ENCODE measurements at places on chromosomes 2 and 18. TPM values are rescaled to one million over a fixed set of nuclear protein-coding genes. Genes with fewer than 3 reads are reported as not detected.
A peak's percentile ranks its signal among the peaks of the same experiment; 100 is the strongest.

- DNase-seq, result no peak
Measured at GRCh38 chr2:12044857-12045256, 298.4 kb downstream of the LPIN1 start.

Gene NDUFV2
- 149 TPM for total RNA-seq

DNA sequence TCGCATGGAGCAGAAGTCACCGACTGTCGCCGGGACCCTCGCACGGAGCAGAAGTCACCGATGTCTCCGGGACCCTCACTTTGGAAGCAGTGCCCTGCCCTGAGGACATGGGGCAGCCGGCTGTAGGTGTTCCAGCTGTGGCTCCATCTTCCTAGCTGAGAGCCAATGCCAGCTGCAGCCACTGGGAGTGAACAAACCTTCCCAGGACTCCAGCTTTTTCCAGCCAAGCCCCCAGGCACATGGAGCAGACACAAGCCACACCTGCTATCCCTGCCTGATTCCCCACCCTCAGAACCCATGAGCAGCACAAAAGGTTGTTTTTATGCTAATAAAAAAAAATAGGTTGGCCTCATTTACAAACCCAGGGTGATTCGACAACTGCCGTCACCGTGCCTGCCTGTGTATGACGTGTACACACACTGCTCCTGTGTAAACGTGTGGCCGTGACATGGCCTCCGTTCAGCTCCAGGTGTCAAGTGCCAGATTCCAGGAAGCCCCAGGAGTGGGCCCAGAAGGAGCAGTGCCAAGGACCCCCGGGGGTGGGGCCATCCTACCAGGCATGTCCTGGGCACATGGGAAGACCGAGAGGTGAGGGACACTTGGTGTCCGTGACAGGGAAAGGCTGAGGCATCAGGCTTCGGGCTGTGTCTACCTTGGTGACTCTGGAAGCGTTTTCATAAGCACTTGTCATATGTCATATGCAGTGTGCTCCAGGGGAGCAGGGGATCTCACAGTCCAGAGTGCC is 91.5 kb downstream of the EIPR1 start:
- no peak for DNase-seq

DNA sequence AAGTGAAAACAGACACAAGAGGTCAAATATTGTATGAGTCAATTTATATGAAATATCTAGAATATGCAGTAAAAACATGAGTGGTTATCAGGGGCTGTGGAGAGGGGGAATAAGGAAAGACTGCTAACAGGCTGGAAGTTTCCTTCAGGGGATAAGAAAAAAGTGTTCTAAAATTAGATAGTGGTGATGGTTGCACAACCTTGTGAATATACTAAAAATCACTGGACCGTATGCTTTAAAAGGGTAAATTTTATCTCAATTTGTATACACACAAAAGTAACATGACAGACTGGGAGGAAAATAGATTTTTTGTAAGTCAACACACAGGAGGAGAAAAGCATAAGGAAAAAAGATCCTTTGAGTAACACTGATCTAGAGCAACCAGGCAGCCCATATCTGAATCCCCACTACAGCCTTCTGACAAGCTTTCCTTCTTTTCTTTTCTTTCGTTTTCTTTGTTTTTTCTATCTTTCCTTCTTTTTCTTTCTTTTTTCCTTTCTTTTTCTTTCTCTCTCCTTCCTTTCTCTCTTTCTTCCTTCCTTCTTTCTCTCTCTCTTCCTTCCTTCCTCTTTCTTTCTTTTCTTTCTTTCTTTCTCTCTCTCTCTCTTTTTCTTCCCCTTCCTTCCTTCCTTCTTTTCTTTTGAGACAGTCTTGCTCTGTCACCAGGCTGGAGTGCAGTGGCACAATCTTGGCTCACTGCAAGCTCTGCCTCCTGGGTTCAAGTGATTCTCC is 95.4 kb downstream of the AAK1 start:
- DNase-seq, result no peak

Gene D2HGDH
- 12.7 TPM for total RNA-seq

DNA sequence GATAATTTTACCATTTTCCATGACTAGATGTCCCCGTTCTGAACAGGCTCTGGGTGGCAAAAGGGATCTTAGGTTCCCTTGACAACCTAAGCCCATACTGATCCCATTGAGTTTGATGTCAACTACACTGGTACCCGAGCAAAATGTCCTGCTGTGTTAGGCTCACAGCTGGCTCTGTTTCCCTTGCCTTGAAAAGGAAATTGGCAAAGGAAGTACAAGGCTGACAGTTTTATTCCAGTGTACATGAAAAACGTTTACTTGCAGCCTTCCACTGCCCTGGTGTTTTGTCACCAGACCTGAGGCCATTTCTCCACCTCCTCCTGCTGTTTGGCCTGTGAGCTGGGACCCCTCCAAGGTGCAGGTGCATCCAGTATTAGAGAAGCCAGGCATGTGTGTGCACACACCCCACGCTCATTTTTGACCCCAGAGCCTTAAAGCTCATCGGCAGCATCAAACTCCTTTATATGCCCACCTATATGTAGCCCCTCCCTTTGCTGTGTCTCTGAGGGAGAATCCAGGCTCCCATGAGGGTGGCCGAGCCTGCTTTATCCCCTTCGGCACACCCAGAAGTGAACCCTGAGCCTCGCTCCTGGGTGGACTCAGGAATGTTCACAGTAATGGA is 171.3 kb downstream of the NDUFA10 start:
- DNase-seq, result no peak

GRCh38 chr2:134718023-134718816 is 580 bp downstream of the TMEM163 start:
- DNase-seq, result no peak

Gene KCNK3
- total RNA-seq, result 0.32 TPM

Gene GPR155
- total RNA-seq, result 156 TPM

GRCh38 chr2:113238871-113239839 is 39.6 kb downstream of the PAX8 start:
- no peak for DNase-seq

- DNase-seq, result peak; percentile 65
Measured at GRCh38 chr2:36459725-36460137, 104.2 kb downstream of the CRIM1 start.

DNA sequence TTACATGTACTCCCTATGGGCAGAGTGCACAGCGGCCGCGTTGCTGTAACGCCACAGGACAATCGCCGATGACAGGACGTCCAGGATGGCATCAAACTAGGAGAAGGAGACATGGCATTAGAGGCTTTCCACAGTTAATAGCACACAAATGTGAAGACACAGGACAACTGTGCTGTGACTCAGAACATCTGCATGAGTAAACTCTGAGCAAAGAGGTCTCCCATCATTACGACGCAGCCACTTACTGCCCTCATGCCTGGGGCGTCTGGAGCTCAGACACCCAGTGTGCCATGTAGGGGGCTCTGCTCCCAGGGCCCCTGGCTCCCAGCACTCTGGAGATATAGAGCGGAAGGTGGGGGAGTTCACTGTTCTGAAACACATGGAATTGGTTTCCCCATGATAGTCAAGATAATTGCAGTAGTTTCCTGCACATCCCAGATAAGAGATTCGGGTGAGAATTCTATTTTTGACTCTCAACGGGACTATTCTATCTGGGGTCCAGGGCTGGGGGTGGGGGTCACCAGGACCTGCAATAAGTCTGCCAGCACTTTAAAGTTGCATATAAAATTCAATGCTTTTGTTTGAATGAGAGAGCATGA is 168.1 kb downstream of the TMEM163 start:
- peak; percentile 35 for DNase-seq

DNA sequence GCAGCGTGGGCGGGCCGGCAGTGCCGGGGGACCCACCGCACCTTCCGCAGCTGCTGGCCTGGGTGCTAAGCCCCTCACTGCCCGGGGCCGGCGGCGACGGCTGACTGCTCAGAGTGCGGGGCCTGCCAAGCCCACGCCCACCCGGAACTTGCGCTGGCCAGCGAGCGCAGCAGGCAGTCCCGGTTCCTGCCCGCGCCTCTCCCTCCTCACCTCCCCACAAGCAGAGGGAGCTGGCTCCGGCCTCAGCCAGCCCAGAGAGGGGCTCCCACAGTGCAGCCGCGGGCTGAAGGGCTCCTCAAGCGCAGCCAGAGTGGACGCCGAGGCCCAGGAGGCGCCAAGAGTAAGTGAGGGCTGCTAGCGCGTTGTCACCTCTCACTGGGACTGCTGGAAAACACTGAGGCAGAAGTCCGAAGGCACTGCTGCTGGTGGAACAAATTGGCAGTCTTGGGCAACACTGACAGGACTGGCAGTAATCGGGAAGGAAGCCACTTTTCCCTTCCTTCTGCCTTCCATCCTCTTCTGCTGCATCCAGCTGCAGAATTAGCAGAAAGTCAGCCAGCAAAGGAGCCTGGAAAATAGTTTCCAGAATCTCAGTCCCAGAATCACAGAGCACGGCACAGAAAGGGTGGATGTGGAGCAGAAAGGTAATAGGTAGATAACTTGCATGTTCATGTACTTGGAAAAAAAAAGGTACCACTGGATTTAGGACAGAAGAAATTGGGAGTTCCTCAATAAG is 179.4 kb upstream of the FN1 start:
- DNase-seq, result no peak

Gene RND3
- total RNA-seq, result 96.0 TPM

DNA sequence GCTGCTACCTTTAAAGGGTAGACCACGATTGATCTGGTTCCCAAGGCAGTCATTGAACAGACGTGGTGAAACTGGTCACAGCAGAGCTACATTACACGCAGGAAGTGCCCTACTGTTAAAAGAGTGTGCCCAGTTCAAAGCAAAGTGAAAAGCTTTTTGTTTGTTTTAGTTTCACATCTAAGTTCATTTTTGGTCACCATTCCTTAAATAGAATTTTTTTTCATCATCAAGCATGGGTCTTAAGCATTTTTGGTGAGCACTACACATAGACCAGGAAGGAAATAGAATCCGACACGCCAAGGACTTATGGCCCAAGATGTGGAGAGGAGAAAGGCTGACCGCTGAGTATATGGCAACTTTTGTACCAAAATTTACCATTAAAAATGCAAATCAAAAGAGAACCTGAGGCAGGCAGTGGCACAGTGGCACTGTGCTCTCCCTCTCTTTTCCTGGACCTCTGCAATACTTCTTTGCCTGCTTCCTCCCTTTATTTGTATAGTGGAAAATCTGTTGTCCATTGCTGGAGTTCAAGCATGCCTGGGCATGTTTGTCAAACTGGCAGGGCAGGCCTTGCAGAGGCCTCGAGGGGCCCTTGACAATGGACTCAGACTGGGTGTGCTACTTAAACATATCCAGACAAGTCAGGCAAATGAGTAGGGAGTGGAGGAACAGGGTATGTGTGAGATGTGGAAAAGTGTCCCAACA is 42.6 kb upstream of the HNRNPA3 start:
- DNase-seq, result peak; percentile 20

Gene IL18R1
- total RNA-seq, result 0.06 TPM

GRCh38 chr2:7098816-7099215 is 181.6 kb downstream of the RNF144A start:
- DNase-seq, result no peak

Gene ALPI
- not detected for total RNA-seq

DNA sequence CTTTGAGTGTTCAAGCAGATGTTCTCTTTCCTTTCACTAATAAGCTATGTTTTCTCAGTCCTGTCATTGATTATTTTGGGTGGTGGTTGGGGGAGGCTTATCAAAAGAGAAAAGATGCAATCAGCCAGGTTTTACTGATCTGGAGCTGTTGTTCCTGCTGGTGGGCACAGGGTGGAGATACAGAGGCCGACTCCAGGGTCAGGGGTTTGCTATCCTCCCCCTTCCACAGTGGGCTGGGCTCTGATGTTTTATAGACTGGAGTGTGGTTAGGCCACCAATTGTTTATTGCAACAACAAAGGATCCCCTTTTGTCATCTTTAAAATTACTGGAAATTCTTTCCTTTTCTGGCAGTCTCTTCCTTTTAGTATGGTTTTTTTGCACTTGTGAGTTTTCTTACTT is 120.5 kb downstream of the TANC1 start:
- DNase-seq, result no peak

Gene RBKS
- 1.5 TPM for total RNA-seq

- no peak for DNase-seq
Measured at GRCh38 chr2:60558536-60558935, 5.1 kb upstream of the BCL11A start.

GRCh38 chr18:33916200-33916599 is 308.5 kb downstream of the NOL4 start:
- DNase-seq, result no peak

DNA sequence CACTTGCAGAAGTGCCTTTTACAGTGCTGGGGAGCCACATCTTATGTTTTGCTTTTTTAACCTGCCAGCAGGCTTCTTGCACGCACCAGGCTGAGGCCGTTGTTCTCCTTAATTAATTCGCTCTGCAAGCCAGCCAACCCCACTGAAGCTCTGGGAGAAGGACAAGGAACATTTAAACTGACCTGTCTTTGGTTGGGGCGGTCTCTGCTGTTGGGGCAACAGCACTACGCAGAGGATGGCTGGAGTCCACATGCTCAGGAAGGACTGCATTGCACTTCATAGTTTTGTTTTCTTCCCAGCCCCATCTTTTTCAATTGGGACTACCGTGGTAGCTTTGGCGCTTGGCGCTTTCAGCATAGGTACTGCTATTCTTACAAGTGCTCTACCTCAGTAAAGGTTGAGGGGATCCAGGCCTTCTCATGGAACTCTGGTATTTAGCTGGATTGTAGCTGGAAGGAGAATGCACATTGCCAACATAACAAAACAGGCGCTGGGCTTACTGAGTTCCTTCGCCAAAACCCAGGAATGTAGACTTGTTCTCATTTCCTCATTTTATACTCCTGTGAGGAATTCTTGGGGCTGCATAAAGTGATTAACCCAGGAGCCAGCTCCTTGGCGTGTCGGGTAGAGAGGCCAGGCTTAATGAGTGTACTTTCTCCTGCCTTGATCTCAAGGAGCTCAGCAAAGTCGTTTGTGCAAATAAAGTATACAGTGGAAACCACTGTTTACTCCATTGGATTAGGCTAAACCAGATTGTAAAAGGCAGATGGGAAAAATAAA is 146.2 kb downstream of the PRKCE start:
- no peak for DNase-seq

GRCh38 chr2:228747483-228747882 is 523.6 kb downstream of the PID1 start:
- DNase-seq, result no peak

Gene HOXD10
- total RNA-seq, result not detected

Gene ASPRV1
- total RNA-seq, result not detected

DNA sequence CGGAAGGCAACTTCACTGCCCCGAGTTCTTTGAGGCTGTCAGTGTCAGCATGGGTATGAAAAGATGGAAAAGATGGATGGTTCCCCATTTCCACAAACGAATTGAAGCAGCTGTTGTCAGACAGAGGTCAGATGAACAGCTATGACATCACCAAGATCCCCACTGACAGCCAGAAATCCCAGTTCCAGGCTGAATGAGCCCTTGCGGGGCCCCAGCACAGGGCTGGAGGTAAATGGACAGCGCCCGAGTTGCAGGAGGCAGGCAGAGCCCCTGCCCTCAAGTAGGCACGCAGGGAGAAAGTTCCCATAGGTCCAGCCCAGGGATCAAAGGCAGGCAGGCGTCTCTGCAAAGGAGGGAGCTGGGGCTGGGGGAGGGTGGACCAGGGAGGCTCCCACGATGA is 169.5 kb upstream of the AGAP1 start:
- DNase-seq, result peak; percentile 57

Gene DTNA
- total RNA-seq, result 7.1 TPM
